ENCODE measurements at places on chromosomes 2 and 18.

DNA sequence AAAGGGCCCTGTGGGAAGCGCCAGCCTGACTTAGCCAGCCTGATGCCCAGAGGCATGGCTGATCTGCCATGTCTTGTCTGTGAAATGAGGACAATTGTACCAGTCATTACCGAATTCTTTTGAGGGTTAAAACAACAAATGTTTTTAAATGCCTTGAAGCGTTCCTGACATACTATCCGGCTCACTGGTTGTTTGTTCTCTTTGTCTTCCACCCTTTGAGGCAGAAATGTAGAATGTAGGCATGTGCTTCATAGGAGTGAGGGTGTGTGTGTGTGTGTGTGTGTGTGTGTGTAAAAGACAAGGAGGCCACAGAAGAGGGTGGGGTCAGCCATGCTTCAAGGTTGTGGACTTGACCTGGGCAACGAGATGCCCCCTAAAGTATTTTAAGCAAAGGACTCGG is 35.5 kb downstream of the TGFBRAP1 start:
- no peak for DNase-seq

DNA sequence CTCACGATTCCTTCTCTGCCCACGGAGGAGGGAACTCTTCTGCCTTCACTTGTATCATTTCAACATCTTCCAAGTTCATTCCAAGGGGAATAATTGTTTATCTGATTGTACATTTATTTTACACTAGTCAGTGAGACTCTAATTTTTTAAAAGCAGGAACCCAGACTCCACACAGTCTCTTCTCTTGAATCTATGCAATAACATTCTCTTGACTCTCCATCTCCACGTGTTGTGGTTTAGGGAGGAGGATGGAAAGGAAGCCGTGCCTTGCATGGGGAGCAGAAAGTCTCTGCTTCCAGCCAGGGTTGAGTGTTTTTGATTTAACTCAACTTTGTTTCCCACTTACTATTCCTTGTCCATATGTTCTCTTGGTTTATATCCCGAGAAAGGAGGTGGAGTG is 131.1 kb upstream of the RIOK3 start:
- DNase-seq: no peak

GRCh38 chr2:215657844-215658243 is 222.0 kb upstream of the FN1 start:
- DNase-seq: no peak

DNA sequence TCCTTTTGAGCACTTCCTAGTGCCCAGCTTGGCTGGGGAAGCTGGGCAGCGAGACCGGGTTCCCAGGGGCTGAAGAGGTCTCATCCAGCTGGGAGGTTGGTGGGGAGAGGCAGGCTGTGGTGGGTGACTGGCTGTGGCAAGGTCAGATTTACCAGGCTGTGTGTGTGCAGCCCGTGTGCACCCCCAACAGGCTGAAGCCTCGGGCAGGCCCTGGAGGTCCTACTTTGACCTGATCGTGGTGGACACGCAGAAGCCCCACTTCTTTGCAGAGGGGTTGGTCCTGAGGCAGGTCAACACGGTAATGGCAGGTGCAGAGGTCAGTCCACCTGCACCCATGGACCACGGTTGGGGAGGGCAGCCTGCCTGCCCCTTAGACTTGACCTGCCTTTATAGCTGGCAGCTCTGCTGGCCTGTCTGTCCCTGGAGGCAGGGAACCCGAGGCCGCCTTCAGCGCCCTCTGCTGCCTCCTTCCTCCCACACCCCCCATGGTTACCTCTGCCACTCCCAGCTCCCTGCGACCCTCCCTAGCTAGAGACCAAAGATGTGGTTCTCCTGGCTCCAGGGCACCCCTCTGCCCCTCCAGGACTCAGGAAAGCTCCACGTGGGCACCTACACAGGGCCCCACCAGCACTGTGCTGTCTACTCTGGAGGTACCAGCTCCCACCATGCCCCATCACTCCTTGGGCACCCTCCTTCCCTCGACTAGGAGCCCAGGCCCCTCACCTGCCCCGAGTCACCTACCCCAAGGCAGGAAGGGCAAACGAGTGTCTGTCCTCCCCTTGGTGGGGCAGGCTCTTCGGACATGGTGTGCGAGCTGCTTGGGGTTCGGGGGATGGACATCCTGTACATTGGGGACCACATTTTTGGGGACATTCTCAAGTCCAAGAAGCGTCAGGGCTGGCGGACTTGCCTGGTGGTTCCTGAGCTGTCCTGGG is 4.0 kb downstream of the NT5DC4 start:
- no peak for DNase-seq

- no peak for DNase-seq
Observed at GRCh38 chr2:31213601-31214443, 3.5 kb downstream of the CAPN14 start.

DNA sequence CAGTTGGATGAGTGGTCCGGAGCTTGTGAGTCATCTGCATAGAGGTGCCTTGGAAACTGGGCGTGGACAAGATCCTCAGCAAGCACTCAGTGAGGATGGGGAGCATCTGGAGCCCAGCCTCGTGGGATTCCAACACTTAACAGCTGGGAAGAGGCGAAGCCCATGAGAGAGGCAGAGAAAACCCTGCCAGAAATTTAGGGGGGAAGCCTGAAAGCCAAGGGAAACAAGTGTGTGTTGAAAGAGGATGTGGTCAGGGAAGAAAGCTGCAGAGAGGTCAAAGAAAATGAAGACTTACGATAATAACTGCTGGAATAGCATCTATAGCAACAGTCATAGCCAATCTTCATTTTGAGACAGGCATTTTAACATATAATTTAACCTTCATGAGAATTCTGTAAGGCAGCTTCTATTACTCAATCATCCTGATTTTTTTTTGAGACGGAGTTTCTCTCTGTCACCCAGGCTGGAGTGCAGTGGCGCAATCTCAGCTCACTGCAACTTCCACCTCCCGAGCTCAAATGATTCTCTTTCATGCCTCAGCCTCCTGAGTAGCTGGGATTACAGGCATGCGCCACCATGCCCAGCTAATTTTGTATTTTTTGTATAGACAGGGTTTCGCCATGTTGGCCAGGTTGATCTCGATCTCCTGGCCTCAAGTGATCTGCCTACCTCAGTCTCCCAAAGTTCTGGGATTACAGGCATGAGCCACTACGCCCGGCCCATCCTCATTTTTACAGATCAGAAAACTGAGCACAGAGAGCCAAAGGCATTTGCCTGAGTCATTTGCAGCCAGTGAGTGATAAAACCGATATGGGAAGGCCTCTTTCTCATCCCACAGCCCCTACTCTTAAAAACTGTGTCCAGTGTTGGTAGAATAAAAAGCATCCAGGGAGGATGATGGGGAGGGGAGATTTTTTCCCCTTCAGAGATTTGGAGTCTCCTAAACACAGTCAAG is 214.4 kb upstream of the EPAS1 start:
- DNase-seq: no peak

DNA sequence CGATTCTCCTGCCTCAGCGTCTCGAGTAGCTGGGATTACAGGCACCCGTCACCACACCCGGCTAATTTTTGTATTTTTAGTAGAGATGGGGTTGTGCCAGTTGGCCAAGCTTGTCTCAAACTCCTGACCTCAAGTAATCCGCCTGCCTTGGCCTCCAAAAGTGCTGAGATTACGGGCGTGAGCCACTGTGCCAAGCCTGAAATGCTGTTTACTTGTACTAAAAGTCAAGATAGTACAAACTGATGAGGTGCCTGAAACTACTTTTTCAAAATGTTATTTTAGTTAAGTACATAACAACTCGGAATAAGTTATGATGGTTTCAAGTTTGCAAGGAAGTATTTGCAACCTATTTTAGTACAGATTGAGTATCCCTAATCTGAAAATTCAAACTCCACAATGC is 85.7 kb downstream of the CEP192 start:
- no peak for DNase-seq

DNA sequence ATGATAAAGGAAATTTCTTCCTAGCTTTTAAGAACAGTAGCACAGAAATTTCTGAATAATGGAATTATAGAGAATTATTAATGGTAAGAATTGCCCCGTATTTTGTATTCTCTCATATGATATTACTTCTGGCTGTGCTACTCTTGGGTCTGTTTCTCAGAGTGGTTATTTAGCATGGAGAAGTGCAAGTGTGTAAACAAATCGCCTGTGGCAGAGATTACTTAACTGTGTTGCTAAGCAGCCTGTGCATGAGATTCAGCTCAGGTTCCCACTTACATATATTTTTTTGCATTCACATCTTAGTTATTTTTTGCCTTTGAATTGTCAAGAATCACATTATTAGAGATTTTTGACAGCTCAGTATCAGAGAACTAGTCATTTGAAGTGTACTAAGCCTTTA is 80.1 kb upstream of the NFATC1 start:
- no peak for DNase-seq

DNA sequence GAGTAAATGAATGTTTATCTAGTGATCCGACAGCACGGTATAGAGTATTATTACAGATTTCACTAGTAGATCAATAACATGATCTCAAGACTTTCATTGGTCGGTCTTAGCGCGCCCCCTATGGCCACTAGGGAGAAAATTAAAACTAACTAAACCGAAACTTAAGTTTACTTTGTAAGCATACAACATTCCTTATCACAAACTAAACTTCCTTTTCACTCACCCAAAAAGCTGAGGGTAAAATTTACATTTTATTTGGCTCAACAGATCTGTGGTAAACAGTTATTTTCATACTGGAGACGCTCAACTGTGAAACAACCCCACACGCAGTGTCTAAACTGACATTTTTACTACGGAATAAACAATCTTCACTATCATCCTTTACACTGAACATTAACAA is 215.6 kb upstream of the MAP2 start:
- no peak for DNase-seq

GRCh38 chr18:76578571-76579300 is 83.7 kb upstream of the ZNF516 start:
- DNase-seq: no peak

Data from stimulated activated CD4-positive, alpha-beta T cell treated with anti-CD3 and anti-CD28 coated beads, Interleukin-15, amount 100 ng/mL, for 1 hour (primary cell).